Heart right ventricle (tissue), 16 donors: ENCODE measurements at places on chromosomes 1 and 21. TPM values are rescaled to one million over a fixed set of nuclear protein-coding genes. Genes with fewer than 3 reads are reported as not detected.

SPAG17 gene
- polyA plus RNA-seq, result not detected

TNFSF4 gene
- 0.66 TPM for polyA plus RNA-seq

TMEM200B gene
- polyA plus RNA-seq, result 3.3 TPM

PROK1 gene
- polyA plus RNA-seq, result 6.8 TPM

U2AF1 gene
- 48.0 TPM for polyA plus RNA-seq

ETV3L gene
- polyA plus RNA-seq, result not detected

VASH2 gene
- polyA plus RNA-seq, result 0.42 TPM

ICOSLG gene
- 2.7 TPM for polyA plus RNA-seq

SELL gene
- polyA plus RNA-seq, result 1.2 TPM

DNA sequence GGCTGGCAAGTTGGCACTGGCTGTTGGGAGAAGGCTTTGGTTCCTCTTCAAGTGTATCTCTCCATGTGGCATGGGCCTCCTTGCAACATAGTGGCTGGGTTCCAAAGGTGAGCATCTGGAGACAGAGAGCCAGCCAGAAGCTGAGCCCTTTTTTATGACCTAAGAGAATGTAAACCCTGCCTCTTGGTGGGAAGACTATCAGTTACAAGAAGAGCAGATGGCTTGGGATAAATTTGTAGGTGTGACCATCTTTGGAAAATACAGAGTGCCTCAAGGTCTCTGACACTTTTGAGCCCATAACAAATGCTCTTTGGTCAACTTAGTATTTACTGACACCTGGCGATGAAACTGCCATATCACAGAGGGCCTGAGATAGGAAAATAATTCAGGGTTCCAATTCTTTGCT is 31.4 kb upstream of the PRELP start:
- DNase-seq, result no peak

DNA sequence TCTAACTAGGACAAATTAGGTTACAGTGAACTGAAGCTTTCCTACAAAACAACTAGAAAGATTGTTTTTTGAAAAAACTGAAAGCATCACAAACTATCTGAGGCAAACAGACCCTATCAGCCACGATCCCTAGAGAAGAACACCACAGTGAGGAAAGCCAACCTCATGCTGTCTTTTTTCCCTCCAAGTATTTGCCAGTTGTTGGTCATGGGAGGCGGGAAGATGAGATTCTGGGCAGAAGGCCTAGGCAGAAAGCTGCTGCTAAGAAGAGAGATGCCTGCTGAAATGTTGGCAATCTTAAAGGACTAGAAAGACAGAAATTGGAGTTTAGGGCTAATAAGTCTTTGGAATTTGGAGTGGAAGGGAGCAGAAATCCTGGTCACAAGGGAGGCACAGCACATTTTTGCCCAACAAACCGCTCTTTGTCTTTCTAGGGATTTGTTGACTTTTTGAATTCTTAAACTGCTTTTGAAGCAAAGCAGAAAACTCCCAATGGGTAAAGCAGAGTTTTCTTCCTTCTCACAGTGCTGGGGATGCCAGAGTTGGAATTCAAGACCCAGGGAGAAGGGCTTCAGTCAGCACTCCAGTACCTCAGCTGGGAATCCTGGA is 83.9 kb downstream of the MT1HL1 start:
- no peak for DNase-seq

- no peak for DNase-seq
Observed at GRCh38 chr1:209431813-209432442, 151.6 kb upstream of the CAMK1G start.

GRCh38 chr1:10639011-10639774 is 157.3 kb downstream of the CASZ1 start:
- DNase-seq, result peak; percentile 9

DNA sequence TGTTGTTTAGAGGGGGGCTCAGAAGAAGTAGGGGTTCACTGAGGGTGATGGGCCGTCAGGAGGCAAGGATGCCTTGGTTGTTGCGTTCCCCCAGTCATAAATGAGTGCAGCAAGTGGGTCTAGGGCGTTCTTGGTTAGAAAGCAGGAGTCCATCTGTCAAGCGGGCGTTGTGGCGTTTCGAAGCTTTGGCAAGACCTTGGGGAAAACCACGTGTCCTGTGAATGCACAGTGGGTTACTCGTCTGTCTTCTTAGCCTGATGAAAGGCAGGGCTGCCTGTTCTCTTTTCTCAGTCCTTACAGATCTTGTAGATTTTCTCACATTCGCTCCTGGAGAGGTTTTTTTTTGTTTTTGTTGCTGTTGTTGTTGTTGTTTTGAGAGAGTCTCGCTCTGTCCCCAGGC is 6.3 kb upstream of the ZNF496 start:
- no peak for DNase-seq

DNA sequence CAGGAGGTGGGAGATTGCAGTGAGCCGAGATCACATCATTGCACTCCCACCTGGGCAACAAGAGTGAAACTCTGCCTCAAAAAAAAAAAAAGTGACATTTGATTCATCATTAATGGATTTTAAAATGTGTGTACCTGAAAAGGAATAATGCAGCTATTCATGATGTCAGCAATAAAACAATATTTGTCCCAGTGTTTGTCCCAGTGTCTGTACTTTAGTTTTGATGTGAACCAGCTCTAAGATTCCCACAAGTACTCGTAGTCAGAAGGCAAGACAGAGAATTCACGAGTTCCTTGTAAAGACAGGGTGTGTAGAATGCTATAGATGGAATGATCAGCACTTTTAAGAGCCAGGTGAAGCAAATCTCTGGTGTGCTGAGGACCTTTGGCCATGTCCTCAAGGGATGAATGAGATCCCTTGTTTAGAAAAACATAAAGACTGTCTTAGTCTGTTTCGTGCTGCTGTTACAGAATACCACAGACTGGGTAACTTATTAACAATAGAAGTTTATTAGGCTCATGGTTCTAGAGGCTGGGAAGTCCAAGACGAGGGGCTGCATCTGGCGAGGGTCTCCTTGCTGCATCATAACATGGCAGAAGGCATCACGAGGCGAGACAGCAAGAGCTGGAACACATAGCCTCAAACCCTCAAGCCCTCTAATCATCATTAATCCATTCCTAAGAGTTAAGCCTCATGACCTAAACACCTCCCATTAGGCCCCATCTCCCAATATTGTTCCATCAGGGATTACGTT is 12.0 kb upstream of the TMPRSS2 start:
- no peak for DNase-seq

DNA sequence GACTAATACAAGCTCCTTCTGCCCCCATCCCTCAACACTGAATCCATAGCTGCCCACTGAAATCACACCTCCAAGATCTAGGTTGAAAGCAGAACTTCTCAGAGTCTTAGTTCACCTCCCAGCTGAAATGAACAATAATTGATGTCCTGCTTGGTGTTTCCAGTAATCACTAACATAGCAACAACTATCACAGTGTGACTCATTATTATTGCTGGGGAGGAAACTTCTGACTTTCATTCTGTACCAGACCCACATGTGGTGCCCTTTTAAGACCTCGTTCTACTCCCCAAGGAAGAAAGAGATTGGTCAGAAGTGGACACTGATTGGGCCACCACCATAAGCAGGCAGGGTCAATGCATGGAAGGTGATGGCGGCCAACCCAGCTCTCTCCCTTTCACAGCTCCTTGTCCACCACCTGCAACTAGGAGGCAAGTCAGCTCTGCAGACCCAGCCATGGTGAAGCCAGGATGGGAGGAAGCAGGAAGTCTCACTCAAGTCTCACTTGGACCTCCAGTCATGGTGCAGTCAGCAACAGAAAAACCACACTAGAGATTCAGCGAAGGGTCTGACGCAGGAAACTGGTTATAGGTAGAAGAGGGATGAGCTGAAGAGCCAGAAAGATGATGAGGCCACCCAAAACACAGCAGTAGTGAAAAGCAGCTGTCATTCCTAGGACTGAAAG is 720.2 kb downstream of the PTPRU start:
- no peak for DNase-seq

- no peak for DNase-seq
Observed at GRCh38 chr1:150574260-150575071, 4.9 kb downstream of the MCL1 start.

DNA sequence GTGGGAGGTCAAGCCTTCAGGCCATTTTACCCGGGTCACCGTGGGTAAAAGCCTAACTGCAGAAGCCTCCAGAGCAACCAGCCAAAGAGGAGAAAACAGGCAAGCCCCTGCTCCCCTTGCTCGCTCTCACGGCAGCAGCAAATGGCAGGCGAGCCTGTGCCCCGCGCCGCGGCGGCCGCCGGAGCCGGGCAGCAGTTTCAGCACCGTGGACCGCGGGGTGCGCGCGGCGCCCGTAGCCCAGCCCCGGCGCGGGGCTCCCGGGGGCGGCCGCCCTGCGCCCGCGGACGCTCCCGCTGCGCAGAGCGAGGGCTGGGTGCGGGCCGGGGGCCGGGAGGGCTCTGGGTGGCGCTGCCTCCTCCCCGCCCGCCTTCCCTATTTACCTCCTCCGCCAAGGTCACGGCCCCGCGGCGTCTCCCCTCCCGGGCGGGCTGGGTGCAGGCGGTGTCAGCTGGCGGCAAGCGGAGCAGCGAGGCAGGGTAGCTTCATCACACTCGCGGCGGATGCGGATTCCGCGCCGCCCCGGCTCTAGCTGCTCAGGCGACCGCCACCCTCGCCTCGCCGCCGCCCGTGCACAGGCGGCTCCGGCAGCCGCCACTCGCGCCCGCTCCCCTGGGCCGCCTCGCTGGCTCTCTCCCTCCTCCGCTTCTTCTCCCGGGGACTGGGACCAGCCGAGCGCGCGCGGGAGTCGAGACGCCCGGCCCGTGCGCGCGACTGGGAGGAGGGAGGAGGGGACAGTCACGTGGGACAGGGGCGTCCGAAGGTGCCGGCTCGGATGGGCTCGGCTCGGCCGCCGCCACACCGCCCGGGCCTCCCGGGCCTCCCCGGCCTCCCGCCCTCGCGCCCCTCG is at the start of gene RGS7:
Gene RGS7 (minus strand): TSS at position 687 of the 847 bp plus-strand sequence.
- peak; percentile 8 for DNase-seq
